Activated CD8-positive, alpha-beta memory T cell treated with anti-CD3 and anti-CD28 coated beads for 1 hour (primary cell): ENCODE measurements at places on chromosomes 5 and 9.

DNA sequence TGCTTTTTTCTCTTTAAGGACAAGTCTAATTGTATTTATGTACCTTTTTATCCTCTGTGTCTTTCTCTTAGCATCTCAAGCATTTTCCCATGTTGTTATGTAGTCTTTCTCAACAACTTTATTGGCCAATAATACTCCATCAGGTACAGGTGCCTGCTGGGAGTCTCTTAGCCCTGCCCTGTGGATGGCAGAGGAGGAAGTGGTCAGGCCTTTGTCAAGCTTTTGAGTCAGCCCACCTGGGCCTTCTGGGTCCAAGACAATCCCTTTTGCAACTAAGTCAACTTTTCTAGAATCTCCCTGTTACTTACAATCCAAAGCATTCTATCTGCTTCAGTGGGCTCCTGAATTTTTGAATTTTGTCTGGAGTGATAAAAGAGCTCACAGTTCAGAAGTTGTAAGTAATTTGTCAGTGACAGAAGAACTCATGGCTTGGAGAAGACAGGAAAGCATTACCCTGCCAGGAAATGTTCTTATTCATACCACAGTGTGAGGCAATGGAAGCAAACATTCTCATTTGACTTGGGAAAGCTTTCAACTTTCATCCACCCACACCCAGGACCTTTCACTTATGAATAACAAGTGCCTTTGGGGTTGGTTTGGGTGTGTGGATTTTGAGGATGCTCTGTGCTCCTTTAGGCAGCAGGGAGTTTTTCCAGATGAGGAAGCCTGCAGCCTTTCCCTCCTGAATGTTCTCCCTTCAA lies 200.0 kb upstream of the S1PR3 start:
- no peak for DNase-seq

- DNase-seq, result no peak
Measured at GRCh38 chr5:127899214-127899610, 184.4 kb upstream of the SLC12A2 start.

DNA sequence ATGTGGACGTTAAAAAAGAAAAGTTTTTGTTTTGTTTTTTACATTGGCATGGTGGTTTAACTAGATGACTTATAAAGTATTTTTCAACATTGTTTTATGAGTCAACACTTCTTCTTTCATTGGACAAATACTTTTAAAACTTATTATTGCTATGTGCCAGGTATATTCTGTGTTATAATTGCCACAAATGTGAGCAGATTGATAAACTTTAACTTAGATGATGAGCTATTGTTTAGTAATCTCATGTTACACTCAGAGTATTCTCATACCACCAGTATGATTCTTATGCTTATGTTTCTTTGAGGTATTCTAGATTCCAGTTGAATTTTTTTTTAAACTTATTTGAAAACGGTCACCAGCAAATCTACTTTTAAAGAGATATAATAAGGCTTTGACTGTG lies 60.3 kb downstream of the RASA1 start:
- DNase-seq, result no peak

DNA sequence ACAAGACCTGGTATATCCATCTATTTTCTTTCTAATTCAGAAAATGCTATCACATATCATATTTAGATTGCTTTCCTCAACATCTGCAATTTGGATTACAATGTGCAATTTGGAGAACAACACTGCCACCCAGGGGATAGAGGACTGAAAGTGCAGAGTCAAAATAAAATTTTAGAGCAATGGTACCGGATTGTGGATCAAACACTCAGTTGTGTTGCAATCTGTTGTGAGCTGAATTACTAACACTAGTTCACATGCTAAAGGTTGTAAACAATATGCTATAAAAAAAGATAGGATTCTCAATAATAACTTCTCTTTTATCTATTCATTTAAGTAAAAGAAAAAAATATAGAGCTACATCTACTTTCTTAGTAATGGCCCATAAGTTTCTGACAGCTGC lies 11.9 kb upstream of the SRFBP1 start:
- DNase-seq, result no peak

GRCh38 chr5:96017951-96018350 lies 56.3 kb upstream of the ELL2 start:
- no peak for DNase-seq

GRCh38 chr5:90182726-90183125 lies 226.8 kb downstream of the CETN3 start:
- DNase-seq, result no peak

- no peak for DNase-seq
Measured at GRCh38 chr5:32298059-32298415, 14.7 kb downstream of the MTMR12 start.

- DNase-seq, result no peak
Measured at GRCh38 chr5:9282211-9282610, 263.7 kb downstream of the SEMA5A start.

DNA sequence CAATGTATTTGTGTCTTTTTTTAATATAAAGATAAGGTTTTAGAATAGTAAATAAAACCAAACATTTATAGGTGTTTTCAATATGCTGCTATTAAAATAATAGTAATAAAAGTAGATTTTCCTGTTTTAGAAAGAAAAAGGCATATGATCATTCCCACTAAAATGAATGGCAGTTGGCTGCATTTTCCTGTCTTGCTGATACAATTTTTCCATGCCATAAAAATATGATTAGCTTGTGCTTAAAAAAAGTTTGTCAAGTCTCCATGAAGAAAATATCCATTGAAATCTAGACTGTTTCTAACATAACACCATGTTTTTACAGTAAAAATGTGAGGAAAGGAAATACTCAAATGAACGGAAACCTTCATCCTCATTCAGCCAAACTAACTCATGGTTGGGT lies 65.0 kb downstream of the FBXL7 start:
- DNase-seq, result no peak

GRCh38 chr9:114122136-114123027 lies 23.3 kb upstream of the KIF12 start:
- no peak for DNase-seq

- DNase-seq, result no peak
Measured at GRCh38 chr5:6570530-6570929, 62.3 kb downstream of the NSUN2 start.

- no peak for DNase-seq
Measured at GRCh38 chr5:14930486-14930885, 58.9 kb upstream of the ANKH start.

- DNase-seq, result no peak
Measured at GRCh38 chr5:36887532-36887931, 11.0 kb downstream of the NIPBL start.

- DNase-seq, result no peak
Measured at GRCh38 chr5:32679218-32679617, 31.9 kb upstream of the NPR3 start.

GRCh38 chr5:1341863-1342262 lies 3.0 kb downstream of the CLPTM1L start:
- DNase-seq, result no peak

DNA sequence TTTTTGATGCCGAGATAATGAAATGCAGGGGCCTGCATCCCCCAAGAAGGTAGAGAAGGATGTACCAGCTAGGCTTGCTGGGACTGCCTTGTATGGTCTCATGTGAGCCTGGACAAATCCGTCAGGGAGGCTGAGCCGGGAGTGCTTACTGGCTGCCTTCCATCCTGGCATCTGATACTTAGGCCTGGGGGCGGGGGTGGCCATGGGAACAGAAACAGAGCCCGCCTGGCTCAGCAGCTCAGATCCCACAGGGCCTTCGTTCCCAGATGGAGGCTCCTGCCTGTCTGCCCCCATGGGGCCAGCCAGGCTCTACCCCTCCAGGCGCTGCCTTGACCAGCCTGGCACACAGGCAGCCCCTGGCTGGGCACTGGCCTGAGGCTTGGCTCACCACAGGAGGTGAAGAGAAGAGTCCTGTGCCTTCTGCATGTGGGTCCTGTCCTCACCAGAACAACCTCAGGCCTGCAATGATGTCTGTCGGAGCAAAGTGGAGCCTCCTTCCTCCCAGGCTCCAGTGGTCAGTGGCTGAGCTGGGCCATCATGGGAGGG lies 10.5 kb upstream of the SPATA31E1 start:
- no peak for DNase-seq

DNA sequence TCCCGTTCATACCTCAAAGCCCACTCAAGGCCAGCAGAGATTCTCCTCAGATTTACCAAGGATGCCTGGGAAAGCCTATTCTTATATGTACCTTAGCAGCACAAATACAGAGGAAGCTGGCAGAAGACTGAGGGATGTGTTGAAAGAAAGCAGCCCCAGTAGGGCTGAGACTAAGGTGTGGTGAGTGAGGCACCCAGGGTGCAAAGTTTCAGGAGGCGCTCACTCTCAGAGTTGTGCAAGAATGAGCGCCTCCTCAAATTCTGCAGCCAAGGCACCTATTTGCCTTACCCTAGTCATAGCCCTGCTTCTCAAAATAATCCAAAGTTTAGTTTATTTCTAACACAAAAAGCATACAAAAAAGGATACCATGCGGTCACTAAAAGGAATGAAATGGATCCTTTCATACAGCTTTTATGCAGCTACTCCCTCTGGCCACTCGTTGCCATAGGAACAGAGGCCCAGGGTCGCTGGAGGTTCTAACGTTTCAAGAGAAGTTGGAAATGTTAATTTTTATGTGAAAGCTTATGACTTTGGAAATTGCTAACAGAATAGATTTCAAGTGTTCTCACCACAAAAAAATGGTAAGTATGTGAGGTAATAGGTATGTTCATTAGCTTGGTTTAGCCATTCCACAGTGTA lies 79.7 kb upstream of the SMIM23 start:
- no peak for DNase-seq

DNA sequence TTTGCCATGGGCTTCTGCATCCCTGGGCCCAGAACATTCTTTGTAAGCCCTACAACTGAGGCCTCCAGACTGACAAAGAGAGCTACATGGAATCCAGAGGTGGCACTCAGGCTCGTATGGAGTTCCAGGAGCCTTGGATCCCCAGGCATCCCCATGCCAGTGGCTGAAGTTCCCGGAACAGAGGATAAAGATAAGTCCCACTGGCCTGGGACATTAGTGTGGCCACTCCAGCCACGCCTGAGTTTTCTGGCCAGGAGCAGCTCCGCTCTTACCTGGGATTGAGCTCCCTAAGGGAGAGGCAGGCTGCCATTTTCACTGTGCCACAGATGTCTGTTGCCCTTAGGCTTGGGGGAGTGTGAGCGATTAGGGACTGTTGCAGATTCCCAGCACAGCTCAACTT lies 656.3 kb upstream of the FAM174A start:
- no peak for DNase-seq

- DNase-seq, result no peak
Measured at GRCh38 chr9:89780959-89781358, 176.1 kb downstream of the GADD45G start.

DNA sequence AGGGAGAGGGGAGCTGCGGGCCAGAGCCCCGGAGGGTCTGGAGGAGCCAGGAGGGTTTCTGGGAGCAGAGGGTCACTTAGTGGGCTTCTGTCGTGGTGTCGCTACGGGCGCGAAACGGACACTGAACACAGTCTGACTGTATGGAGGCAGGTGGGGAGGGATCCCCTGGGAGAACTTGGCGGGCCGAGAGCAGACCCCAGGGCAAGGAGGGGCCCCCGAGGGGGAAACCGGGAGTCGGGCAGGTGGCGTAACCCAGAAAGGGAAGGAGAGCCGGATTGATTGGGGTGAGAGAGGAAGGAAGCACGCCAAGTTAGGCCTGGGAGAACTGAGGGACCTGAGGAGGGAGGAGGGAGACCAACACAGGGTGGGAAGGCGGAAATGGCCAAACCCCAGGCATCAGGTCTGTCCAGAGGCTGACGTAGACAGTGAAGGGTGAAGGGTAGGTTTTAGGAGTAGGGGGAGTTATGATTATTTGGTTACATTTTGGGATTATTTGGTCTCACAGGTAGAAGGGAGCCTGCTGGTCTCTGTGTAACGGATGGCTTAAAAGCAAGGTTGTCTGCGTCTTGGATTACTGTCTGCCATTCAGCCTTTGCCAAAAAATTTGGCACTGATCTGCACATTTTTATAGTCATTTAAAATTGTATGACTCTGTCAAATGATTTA lies 3.3 kb upstream of the MSMP start:
- DNase-seq, result no peak

DNA sequence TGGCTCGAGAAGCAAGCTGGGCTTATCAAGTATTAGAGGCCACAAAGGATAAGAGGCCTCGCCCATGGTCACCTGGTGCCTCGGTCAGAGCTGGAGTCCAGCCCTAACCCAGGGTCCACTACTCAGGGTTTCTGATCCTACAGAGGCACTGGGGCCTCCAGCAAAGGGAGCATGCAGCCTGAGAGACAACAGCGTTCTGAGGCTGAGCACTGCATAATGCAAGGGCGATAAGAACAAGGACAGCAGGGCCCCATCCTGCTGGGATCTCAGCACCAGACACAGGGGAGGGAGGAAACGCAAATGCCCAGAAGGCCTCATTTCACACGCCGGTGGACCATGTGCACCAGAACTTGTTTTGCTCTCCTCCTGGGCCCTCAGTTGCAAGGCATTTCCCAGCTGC lies 63.0 kb downstream of the C5orf15 start:
- DNase-seq, result no peak

DNA sequence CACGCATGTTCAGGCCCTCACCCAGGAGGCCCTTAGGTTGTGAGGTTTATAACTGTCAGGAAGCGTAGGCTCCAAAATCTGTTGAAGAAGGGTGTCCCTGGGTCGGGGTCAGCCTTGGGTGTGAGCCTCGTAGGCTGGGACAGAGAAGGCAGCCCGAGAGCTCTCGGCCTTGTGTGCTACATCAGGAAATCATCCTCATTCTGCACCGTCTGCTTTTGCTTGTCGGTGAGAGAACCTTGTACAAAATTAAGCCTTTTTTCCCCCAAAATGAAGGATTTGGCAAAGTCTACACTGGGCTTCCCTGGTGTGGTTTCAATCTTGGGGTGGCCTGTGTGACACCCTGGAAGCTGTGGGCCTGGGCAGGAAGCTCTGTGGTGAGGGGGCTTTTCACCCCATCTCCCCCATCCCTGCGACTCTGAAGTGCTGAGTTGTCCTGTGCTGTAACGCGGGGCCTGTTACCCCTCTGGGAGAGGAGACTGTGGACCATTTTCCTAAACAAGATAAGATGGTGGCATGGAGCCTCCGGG lies 55.3 kb downstream of the AHRR start:
- no peak for DNase-seq

DNA sequence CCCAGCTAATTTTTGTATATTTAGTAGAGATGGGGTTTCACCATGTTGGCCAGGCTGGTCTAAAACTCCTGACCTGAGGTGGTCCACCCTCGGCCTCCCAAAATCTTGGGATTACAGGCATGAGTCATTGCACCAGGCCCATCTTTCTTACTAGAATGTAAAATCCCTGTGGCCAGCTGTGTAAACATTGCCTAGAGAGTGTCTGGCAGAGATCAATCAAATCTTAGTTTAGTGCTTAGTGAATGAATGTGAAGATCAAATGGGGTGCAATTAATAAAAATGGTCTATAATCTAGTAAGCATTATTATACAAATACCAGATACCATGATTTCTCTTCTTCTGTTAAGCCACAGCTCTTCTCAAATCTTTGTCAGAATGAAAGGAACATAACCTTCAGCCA lies 289.9 kb downstream of the KCTD16 start:
- DNase-seq, result no peak

GRCh38 chr9:79662537-79662956 lies 90.8 kb downstream of the TLE4 start:
- DNase-seq, result no peak

GRCh38 chr5:173326501-173326960 lies 1.7 kb downstream of the STC2 start:
- DNase-seq, result no peak
